Glutamatergic neuron (in vitro differentiated cells): ENCODE measurements at places on chromosomes 5 and 9. TPM values are rescaled to one million over a fixed set of nuclear protein-coding genes. Genes with fewer than 3 reads are reported as not detected.

DNA sequence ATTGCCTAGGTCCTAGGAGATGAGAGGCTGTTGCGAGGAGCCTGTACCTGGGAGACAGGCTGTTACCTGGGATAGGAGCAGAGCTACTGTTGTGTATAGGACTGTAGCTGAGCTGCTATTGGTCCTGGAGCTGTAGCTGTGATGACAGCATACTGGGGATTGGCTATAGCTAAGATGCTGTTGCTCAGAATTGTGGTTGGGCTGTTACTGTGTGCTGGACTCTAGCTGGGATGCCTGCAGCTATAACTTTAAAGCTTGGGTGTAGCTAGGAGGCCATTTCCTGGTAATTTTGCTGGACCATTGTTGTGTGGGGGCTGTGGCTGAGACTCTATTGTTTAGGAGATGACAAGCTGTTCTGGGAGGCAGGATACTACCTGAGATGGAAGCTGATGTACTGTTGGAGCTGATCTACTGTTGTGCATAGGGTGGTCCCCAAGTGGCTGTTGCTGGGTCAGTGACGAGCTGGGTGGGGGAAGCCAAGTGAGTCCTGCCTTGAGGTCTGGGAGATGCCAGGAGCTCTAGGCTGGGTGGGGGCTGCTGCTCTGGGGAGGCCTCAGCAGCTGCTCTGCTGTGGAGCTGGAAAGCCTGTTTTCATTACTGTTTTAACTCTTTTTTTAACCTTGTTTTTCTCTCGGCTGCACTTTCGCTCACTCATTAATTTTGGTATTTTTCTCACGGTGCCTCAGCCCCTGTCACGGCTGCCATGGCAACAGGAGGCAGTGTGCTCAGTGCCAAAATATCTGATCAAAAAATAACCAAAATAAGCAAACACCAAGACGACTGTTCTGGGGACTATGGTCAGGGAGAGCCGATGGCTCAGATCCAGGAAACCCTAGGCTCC is 3.0 kb upstream of the PCDH1 start:
- peak overlapping the region; percentile 56 for H3K27ac ChIP-seq
- DNase-seq: no peak
- peaks cover 16% of the 10 kb centered on the region for H3K27me3 ChIP-seq
- H3K4me1 ChIP-seq: peaks cover 26% of the 10 kb centered on the region
- H3K36me3 ChIP-seq: no peaks in the 10 kb centered on the region
- peak overlapping the region; percentile 69 for H3K4me3 ChIP-seq

DNA sequence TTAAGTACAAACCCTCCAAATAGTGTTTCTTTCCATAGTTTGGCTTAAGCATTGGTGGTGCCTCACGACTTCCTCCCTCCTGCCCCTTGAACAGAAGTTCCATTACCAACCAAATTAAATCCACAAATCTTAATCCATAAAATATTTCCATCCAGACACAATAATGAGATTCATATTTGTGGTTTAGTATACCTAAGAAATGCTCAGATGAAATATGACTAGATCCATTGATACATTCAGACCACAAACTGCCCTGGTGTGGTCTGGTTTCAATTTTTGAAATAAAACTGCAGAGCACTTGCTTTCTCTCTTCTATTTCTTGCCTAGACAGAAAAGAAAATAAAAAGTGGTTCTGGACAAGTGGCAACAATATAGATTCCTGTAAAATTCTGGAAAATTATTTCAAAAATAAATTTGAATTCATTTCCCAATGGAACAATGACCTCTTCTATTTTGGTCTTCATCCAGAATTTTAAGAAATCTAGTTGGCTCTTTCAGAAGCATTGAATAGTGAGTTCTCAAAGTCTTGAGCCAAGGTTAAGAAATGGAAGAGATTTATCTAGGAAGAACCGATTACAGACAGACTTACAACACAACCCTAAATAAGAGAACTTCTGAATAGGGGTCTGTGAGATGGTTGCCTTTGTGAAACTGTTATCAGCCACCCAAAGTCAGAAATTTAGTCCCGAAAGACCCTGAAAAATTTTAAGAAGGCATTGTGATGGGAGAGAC is 14.0 kb downstream of the TNC start:
- DNase-seq: no peak
- no peaks in the 10 kb centered on the region for H3K4me1 ChIP-seq
- no peak overlapping the region for H3K4me3 ChIP-seq
- H3K36me3 ChIP-seq: no peaks in the 10 kb centered on the region

GRCh38 chr9:27447031-27447683 is 76.9 kb upstream of the IFNK start:
- H3K27ac ChIP-seq: no peak overlapping the region
- no peak for DNase-seq
- H3K4me3 ChIP-seq: no peak overlapping the region
- H3K4me1 ChIP-seq: peaks cover 16% of the 10 kb centered on the region
- no peaks in the 10 kb centered on the region for H3K36me3 ChIP-seq

- DNase-seq: no peak
- H3K27ac ChIP-seq: no peak overlapping the region
- H3K4me3 ChIP-seq: no peak overlapping the region
- peaks cover 3% of the 10 kb centered on the region for H3K27me3 ChIP-seq
- no peaks in the 10 kb centered on the region for H3K4me1 ChIP-seq
Measured at GRCh38 chr5:91598216-91598615, 215.1 kb upstream of the ARRDC3 start.

DNA sequence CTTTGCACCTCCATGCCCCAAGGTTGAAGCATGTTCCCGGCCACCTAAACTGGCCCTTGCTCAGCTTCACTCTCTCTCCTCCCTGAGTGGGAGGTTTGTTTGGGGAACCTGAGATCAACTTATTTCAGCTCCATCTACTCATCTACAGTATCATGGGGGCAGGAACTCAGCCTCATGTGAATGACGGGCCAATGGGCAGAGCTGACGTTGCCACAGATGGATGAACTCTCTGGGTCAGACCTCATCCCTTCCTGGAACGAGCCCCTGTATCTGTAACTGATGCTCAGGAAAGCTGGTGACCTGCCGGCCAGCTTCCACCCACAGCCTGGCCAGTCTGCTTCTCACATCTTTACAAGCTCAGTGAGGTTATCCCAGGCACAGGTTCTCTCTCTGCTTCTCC is 369.6 kb downstream of the IRX2 start:
- H3K27ac ChIP-seq: no peak overlapping the region
- no peak for DNase-seq
- peaks cover 2% of the 10 kb centered on the region for H3K27me3 ChIP-seq

DNA sequence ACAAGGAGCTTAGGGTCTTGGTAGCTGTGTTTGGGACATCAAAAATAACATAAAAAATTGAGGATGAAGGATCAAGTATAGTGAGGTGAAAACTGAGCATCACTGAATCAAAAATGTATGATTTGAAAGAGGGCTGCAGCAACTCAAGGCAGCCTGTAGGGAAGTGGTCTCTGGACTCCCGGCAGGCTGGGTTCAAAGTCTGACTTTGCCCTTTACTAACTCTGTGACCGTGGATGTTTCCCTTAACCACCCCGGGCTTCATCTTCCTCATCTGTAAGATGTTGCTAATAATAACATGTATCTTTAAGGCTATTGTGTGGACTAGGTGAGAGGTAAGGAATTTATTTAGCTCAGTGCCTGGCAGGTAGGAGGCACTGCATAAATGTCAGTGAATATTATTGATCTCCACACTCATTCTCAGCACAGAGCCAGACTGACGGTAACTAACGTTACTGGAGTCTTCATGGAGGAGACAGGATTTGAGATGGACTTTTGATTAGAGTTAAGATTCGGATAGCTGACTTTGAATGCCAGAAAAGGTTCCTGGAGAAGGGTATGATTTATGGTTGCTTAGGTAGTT is 367.3 kb downstream of the NDUFS4 start:
- DNase-seq: no peak
- no peaks in the 10 kb centered on the region for H3K36me3 ChIP-seq
- no peaks in the 10 kb centered on the region for H3K27me3 ChIP-seq
- H3K4me1 ChIP-seq: peaks cover 7% of the 10 kb centered on the region
- no peak overlapping the region for H3K27ac ChIP-seq

- no peak for DNase-seq
Measured at GRCh38 chr5:39422728-39423285, 2.0 kb downstream of the DAB2 start.

DNA sequence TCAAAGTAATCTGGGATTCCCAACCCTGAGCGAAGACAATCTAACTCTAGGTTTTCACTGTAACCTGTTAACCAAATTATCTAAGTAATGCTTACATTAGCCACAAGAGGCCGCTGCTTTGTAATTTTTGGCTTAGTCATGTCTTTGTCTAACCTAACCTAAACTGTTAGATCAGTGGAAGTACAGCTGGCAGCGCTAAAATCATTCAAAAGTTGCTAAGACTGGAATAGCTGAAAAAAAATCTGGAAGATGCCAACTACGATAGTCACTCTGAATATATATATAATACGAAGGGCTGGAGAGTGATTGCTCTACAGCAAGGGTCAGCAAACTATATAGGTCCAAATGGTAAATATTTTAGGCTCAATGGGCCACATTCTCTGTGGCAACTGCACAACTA is 60.2 kb downstream of the FBXO38 start:
- H3K27ac ChIP-seq: no peak overlapping the region
- no peaks in the 10 kb centered on the region for H3K27me3 ChIP-seq
- no peaks in the 10 kb centered on the region for H3K36me3 ChIP-seq
- H3K4me1 ChIP-seq: no peaks in the 10 kb centered on the region
- H3K4me3 ChIP-seq: no peak overlapping the region

DNA sequence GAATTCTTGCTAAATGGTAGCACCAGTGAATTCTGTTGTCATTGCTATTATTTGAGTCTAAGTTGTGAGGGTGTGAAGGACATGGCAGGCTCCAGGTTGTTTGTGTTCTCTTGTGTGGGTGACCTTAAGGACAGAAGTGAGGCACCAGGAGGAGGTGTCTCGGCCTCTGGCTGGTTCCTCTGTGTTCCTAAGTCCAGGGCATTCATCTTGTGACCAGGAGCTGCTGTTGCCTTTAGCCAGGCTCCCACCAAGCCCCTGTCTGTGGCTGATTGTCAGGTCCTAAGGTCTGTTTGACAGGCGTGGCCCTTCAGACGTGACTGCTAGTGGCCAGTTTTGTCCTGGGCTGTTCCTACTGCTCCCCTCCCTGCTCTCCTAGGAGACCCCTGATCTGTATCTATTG is 89.4 kb downstream of the ANGPTL2 start:
- H3K27me3 ChIP-seq: no peaks in the 10 kb centered on the region
- no peak for DNase-seq
- H3K27ac ChIP-seq: no peak overlapping the region
- H3K4me3 ChIP-seq: no peak overlapping the region

DNA sequence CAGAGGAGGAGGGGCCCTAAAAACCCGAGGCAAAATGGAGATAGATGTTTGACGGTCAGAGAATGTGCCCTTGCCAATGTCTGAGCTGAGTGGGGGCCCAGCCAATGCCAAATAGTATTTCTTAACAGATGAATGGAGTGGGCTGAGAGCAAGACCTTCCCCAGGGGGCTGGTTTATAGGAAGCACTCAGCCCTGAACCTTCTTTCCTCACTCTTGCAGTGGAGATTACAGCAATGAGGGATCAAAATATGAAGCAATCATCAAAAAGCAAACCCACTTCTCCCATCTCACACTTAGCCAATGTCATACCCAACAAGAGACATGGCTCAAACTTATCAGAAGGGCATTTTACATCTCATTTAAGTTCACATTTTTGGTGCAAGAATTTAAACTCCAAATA is 350.3 kb downstream of the GADD45G start:
- no peak for DNase-seq
- H3K27ac ChIP-seq: no peak overlapping the region
- peaks cover 6% of the 10 kb centered on the region for H3K27me3 ChIP-seq
- H3K4me1 ChIP-seq: peaks cover 6% of the 10 kb centered on the region
- H3K36me3 ChIP-seq: no peaks in the 10 kb centered on the region

DNA sequence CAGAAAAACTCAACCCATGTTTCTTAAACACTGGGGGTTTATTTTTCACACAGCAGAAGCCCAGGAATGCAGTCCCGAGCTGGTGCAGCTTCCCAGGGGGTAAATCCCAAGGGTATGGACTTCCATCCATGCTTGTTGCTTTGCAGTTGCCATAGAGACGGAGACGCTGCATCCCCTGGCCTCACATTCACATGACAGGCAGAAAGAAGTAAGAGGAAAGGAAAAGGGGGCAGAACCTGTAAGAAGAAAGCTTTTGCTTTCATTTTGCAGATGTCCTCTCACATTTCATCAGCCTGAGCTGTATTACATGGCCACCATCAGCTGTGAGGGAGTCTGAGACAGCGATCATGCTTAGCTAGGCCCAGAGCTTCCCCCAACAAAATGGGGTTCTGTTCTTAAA is 321.0 kb downstream of the AGTPBP1 start:
- no peak for DNase-seq
- H3K27me3 ChIP-seq: no peaks in the 10 kb centered on the region
- H3K4me3 ChIP-seq: no peak overlapping the region

GRCh38 chr9:8719833-8720486 is 920.4 kb upstream of the DMAC1 start:
- peaks cover 6% of the 10 kb centered on the region for H3K27me3 ChIP-seq
- H3K36me3 ChIP-seq: no peaks in the 10 kb centered on the region
- H3K4me3 ChIP-seq: no peak overlapping the region
- DNase-seq: no peak
- H3K27ac ChIP-seq: no peak overlapping the region
- peaks cover 35% of the 10 kb centered on the region for H3K4me1 ChIP-seq

GRCh38 chr9:33510262-33511183 is 13.5 kb upstream of the ANKRD18B start:
- peak overlapping the region; percentile 97 for H3K4me3 ChIP-seq
- DNase-seq: peak; percentile 67
- H3K27ac ChIP-seq: peak overlapping the region; percentile 94
- peaks cover 7% of the 10 kb centered on the region for H3K27me3 ChIP-seq
- H3K4me1 ChIP-seq: no peaks in the 10 kb centered on the region
- H3K36me3 ChIP-seq: peaks cover 9% of the 10 kb centered on the region

DNA sequence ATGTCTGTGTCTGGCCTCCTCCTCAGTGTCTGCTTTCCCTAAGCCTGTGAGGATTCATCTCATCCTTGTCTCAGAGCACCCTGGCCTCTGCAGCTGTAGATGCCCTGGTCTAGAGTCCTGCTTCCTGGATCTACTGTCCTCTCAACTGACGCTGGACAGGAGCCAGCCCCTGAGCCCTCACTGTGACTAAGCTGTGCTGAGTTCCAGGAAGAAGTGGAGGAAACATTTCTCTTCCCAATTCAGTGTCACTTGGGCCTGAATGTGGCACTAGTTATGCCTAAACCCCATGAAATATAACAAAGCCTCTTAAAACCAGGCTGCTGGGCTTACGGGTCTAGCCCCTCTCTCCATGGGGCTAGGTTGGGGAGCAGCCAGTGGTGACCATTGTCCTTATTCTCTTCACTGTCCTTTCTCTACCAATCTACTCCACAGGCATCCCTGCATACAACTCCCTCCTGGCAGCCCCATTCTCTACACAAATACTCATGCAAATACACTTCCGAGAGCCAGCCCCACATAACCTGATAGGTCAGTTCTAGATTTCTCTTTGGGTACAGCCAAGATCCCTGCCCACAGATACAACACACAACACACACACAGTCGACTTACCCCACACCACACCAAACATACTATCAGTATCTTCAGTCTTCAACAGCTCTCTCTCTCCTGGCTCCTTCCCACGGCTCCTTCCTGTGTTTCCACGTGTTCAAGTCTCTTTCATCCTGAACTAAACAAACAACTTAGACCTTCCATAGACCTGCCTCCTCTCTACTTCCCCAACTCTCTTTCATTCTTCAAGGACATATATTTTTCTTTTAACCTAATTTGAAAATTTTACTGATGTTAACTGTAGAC is 220.8 kb downstream of the SNX18 start:
- no peak overlapping the region for H3K27ac ChIP-seq
- H3K4me3 ChIP-seq: no peak overlapping the region
- H3K4me1 ChIP-seq: peaks cover 18% of the 10 kb centered on the region

The UQCRQ gene
- total RNA-seq: 163 TPM

The NRARP gene
- total RNA-seq: 15.2 TPM

The C9orf153 gene
- 0.27 TPM for total RNA-seq
